ENCODE measurements at places on chromosomes 4 and X. TPM values are rescaled to one million over a fixed set of nuclear protein-coding genes. Genes with fewer than 3 reads are reported as not detected.

Gene SYNPO2
- 0.96 TPM for total RNA-seq

Gene APELA
- not detected for total RNA-seq

Gene PAQR3
- 11.0 TPM for total RNA-seq

Gene FNIP2
- total RNA-seq = 2.6 TPM

Measured in A549 treated with RU486 at 1 μM for 4 hours (cell line).